HFFc6 (cell line): ENCODE measurements at places on chromosomes 13 and 19.
A peak's percentile ranks its signal among the peaks of the same experiment; 100 is the strongest.

DNA sequence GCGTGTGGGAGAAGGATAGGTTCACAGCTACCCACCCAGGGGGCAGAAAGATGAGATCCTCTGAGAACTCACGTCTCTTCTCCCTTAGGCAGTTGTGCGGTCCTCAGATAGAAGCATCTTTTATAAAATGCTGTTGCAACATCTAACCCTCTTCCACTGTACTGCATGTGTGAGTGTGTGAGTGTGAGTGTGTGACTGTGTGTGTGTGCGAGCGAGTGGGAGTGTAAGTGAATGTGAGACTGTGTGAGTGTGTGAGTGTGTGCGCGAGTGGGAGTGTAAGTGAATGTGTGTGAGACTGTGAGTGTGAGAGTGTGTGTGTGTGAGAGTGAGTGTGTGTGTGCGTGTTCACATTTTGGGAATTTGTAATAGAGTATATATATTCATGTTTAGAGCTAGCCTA is 55.6 kb upstream of the F7 start:
- no peak for DNase-seq

DNA sequence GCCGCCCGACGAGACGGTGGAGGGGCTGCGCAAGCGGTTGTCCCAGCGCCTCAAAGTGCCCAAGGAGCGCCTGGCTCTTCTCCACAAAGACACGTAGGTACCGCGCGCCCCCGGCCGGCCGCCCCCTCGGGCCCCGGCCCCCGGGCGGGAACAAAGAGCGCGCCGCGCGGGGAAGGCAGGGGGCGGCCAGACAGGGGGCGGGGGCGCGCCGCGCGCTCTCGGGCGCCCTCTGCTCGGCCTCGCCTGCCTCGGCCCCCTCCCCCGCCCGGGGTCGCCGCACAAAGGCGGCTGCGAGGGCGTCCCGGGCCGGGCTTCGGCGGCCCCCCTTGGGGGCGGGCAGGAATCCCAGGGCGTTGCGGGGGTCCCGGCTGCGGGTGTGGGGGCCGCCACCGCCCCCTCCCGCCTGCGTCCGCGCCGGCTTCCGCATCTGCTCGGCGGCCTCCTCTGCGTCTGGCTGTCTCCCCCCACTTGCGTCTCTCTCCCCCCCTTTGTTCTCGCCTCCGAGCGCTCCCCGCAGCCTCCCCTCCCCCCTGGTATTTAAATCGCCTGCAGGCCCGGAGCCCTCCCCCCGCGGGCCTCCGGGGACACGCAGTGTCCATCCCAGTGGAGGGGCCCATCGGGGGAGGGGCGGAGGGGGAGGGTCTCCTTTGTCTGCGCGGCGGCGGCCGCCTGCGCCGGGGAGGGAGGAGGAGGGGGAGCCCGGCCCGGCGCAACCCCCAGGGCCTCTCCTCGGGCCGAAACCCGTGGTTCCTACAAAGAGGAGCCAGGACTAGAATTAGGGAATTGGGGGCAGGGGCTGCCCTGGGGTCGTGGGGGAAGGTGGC is 2.3 kb downstream of the MIDN start:
- DNase-seq: no peak

- peak; percentile 18 for DNase-seq
Measured at GRCh38 chr13:38763446-38764381, 76.8 kb downstream of the FREM2 start.

DNA sequence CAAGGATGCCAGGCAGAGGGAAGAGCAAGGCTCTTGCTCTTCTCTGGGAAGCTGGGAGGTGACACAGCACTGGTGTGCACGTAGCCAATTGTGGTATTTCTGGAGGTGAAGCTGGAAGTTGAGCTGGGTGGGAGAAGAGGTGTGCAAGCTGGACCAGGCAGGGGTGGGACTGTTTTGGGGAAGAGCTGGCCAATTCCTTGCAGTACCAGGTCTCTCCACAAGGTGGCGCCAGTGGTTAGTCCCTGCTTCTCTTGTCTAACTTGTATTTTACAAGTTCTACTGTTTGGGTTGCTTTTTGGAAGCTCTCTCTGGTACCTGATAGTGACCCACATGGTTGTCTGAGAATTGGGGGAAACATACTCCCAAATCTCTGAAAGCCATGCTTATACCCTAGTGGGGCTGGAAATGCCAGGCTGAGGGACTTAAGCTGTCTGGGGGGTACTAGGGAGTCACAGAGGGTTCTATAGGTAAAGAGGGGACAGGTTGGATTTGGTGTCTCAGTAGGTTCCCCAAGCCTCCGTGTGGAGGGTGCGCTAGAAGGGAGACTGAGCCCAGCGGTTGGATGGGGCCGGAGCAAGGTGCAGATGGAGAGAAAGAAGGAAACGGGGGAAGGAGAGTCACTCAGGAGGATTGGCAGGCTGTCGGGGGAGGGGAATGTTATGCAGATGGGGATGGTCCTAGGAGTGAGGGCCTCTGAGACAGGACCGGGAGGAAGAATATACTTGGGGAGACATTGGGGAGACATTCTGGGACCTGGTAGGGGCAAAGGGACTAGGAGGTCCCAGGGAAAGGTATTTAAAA is 3.0 kb downstream of the HPN start:
- peak; percentile 48 for DNase-seq

DNA sequence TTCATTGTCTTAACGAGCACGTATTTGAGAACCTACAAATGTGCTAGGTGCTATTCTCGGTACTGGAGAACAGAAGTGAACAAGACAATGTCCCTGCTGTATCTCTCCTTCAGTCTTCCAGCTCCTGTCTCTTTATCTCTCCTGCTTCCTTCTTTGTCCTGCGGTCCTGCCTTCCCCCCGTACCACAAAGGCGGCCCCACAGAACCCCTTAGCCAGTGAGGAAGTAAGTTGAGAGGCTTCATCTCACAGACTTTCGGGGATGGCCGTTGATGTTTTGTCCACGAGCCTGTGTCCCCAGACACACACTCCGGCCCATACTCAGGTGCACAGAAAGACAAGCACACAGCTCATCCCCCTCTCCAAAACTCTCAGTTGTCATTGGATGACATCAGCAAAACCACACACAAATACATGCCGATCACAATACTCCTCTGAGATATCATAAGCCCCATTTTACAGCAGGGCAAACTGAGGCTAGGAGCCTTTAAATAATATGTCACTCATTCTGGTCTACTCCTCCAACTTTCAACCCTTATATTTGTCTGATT is 507 bp upstream of the SWSAP1 start:
- DNase-seq: no peak

DNA sequence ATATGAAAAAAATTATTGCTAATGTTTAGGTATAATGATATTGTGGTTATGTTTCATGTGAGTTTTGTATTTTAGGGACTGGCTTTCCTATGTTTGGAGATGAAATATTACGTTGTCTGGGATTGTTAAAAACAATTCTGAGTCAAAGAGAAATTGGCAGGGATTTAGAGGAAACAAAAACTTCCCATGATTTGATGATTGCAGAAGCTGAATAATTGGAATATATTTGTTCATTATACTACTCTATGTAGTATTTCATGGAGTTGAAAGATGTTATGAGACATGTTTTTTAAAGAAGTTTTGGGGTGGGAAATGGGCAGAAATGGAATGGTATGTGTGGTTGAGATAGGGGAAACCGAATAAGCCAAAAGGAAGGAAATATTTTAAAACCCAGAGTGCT is 1392.9 kb downstream of the EFNB2 start:
- DNase-seq: no peak
